ENCODE measurements at places on chromosomes 1 and 21. TPM values are rescaled to one million over a fixed set of nuclear protein-coding genes. Genes with fewer than 3 reads are reported as not detected.

Gene SELL
- 0.05 TPM for polyA plus RNA-seq

Gene DNAJC6
- 0.09 TPM for polyA plus RNA-seq

Gene PGBD2
- 6.7 TPM for polyA plus RNA-seq

Gene UHMK1
- polyA plus RNA-seq: 34.7 TPM

GRCh38 chr1:156465747-156466365, 34.7 kb downstream of the MEF2D start:
- no peak for DNase-seq

GRCh38 chr1:201460814-201461644, 8.0 kb downstream of the PHLDA3 start:
- DNase-seq: peak; percentile 88

- DNase-seq: peak; percentile 29
These were observed 70.8 kb upstream of the TENT5C start for GRCh38 chr1:117534995-117535467.

GRCh38 chr1:121414905-121415304, 230.1 kb downstream of the SRGAP2C start:
- DNase-seq: no peak

DNA sequence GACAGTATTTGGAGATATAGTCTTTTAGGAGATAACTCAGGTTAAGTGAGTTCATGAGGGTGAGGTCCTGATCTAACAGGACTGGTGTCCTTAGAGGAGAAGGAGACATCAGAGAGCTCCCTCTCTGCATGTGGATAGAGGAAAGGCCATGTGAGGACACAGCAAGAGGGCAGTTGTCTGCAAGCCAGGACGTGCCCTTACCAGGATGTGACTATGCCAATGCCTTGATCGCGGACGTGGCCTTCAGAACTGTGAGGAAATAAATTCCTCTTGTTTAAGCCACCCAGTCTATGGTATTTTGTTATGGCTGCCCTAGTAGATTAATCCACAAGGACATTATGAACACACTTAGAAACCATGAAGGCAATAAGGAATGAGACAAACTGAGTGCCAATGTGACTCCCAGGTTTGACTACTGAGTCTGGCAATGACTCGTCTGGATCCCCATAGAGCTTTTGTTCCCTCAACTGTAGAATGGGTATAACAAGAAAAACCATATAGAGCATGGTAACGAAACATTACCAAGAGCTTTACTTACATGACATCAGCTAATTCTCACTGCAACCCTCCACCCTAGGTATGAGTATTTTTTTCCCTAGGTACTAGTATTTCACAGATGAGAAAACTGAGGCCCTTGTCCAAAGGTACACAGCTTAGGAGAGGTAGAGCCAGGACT, 6.5 kb downstream of the URB1 start:
- no peak for DNase-seq

GRCh38 chr1:18901952-18902522, 318 bp downstream of the ALDH4A1 start:
- DNase-seq: no peak

- DNase-seq: no peak
These were observed 6.2 kb downstream of the CORT start for GRCh38 chr1:10456048-10456447.

DNA sequence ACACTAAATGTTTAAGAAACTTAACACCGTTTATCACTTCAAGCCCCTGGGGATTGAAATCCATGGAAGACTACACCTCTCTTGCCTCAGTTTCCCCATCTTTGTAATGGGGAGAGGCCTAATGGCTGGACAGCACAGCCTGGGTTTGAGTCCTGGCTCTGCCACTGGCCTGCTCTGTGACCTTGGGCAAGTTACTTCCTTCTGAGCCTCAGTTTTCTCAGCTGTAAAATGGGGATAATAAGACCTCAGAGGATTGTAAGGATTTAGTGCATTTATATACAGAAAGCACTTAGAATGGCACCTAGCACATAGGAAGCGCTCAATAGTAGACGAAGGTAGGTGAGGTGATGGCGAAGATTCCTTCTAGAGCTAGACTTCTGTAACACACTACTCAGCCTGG, 5.5 kb downstream of the AGTRAP start:
- no peak for DNase-seq

- no peak for DNase-seq
These were observed 22.0 kb downstream of the CDK18 start for GRCh38 chr1:205526431-205526830.

- DNase-seq: no peak
These were observed 29.0 kb downstream of the TRIM45 start for GRCh38 chr1:117092594-117092993.
